ENCODE measurements at places on chromosomes 16 and 17.

- peak; percentile 58 for DNase-seq
These were observed 22.5 kb downstream of the ZCCHC14 start for GRCh38 chr16:87470332-87470731.

DNA sequence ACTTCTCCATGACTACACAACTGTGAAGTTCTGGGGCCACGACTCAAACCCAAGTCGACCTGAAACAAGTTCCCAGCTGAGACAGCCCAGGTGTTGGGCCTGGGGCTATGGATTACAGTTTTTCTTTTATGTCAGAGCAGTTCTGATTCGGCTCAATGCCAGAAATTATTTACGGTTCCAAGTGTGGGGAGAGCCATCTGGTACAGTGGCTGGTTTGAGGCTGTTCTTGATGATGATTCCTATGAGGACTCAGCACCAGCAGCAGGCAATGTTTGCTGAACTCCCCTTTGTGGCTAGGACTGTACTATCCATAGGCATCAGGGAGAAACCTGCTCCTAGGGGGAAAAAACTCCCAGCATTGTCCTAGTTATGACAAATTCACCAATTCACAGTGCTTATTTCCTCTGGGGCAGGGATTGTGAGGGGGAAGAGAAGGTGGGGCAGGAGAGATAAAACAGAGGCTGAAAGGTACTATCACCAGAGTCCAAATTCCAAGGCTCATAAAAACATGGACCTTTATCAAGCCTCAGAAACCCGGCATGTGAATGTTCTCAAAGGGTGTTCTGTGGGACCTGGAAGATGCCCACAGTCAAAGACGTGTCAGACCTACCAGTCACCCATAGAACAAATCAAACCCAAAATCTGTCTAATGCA, 18.2 kb upstream of the CMTM4 start:
- no peak for DNase-seq

GRCh38 chr16:17343728-17344127, 127.0 kb downstream of the XYLT1 start:
- DNase-seq = no peak

- DNase-seq = peak; percentile 39
These were observed at the start of gene SPNS2 for GRCh38 chr17:4498461-4499397. Gene SPNS2, plus strand, starts transcription at chr17:4498881. Its CDS starts 167 bp downstream, at chr17:4499048.

- no peak for DNase-seq
These were observed 7.8 kb upstream of the ADGRG1 start for GRCh38 chr16:57620335-57621231.

GRCh38 chr16:55403464-55403863, 75.5 kb upstream of the MMP2 start:
- no peak for DNase-seq

DNA sequence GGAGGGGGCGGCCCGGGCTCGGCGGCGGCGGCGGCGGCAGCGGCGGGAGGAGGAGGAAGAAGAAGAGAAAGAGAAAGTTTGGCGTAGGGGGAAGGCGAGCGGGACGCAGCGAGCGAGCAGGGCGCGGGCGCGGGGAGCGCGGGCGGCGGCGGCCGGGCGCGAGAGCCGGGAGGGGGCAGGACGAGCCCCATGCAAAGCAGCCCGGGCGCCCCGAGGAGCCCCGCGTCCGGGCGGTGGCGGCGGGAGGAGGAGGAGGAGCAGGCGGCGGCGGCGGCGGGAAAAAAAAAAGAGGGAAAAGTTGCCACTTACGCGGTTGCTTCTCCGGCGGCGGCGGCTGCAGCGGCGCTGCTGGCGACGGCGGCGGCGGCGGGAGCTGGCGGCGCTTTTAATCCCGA, 10.3 kb upstream of the ZFHX3 start:
- no peak for DNase-seq

Measured in choroid plexus epithelial cell (primary cell).